ENCODE measurements at places on chromosomes 13 and 19.

DNA sequence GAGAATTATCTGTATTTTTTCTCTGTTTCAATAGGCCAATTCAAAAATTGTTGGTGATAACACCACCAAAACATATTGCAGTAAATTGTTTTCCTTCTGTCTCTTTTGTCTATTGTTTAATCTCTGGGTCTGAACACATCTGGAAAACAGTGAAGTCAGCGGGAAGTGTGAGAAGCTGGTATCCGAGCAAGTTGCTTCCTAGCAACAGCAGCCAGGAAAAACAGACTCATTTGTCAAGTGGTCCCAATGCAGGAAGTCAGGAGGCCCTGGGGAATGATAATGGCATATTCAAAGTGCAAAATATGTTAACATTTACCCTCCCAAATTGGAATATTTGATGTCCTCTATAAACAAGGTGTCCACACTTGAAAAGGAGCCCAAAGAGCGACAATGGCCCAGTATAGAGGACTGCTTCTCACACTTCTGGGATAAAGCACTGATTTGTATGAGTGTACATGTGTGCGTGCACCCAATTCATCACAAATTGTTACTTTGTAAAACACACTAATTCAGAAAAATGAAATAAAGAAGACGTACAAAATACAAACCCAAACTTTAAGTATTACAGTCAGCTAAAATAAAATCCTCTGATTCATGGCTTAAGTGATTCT is 515.0 kb downstream of the TBC1D4 start:
- no peak for DNase-seq

- no peak for DNase-seq
Observed at GRCh38 chr19:36401475-36401874, 17.0 kb downstream of the ZFP82 start.

DNA sequence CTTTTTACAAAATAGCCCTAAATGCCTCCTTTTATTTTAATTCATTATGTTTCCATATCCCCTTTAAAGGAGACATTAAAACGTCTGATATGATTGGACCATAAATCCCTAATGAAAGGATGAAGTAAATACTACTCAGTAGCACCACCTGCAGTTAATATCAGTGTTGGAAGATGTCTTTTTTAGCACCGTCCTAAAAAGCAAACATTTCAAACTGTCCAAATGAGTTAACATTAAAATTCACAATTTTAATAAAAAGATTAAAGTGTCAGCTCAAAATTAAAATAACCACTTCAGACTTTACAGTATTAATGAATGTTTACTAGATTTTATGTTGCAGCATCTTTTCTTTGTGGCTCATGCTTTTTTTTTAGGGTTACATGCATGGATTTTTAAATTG is 12.3 kb downstream of the ZNF507 start:
- DNase-seq, result no peak

DNA sequence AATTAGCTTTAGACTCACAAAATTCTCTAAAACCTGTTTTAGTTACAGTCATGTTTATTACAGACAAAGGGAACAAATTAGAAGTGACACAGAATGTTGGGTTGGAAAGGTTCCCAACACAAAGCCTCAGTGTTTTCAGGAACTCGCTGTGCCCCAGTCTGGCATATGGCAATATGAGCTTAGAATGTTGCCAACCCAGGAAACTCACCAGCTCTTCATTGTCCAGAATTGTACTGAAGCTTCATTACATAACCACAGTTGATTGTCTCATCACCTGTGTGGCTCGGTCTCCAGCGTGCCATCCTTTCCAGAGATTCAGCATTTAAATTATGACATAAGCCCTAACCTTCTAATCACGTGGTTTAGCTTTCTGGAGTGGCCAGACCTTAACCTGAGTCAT is 19.1 kb downstream of the ZNF264 start:
- DNase-seq, result no peak

DNA sequence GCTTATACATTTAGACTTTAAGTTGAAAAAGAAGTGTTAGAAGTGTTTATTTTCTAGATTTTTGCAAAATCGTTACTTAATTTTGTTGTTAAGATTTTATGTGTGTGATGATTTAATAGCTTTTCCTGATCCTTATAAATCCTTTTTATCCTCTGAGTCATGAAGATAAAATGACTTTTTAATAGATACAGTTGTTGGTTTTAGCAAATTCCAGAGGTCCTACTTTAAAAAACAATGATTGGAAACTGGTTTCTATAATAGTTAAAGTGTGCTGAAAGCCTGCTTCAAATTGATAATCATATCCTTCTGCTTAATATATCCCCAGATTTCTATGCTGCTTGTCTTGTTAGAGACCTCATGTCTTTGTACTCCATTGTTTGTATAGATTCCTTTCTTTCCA is 39.0 kb downstream of the RNASEH2B start:
- no peak for DNase-seq

DNA sequence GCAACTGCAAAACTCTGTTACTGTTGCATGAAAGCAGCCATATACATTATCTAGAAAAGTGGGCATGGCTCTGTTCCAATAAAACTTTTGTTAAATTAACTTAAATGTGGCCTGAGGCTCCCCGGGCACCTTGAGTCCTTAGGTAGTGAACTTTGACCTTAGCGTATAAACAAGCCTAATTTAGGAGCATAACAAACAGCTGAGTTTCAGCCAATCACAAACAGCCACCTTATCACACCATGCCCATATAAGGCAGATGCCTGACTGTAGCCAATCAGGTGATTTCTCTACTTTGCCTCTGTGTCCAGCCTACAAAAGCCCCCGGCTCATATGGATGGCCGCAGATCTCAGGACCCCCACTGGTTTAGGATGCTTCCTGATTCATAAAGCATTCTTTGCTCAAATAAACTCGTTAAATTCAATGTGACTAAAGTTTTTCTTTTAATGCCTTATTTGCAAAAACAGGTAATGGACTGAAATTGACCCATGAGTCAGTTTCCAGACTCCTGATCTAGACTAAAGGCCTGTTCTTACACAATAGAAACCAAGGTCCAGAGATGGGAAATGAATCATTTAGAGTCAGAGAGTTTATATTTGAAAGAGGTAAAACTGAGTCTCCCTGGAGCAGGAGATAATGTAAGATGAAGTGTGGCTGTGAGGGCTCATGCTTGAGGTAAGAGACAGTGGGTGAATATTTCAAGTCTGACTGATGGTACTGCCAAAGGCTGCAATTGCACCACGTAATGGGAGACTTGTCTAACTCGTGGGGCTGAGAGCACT is 130.2 kb downstream of the FGF9 start:
- DNase-seq, result no peak

DNA sequence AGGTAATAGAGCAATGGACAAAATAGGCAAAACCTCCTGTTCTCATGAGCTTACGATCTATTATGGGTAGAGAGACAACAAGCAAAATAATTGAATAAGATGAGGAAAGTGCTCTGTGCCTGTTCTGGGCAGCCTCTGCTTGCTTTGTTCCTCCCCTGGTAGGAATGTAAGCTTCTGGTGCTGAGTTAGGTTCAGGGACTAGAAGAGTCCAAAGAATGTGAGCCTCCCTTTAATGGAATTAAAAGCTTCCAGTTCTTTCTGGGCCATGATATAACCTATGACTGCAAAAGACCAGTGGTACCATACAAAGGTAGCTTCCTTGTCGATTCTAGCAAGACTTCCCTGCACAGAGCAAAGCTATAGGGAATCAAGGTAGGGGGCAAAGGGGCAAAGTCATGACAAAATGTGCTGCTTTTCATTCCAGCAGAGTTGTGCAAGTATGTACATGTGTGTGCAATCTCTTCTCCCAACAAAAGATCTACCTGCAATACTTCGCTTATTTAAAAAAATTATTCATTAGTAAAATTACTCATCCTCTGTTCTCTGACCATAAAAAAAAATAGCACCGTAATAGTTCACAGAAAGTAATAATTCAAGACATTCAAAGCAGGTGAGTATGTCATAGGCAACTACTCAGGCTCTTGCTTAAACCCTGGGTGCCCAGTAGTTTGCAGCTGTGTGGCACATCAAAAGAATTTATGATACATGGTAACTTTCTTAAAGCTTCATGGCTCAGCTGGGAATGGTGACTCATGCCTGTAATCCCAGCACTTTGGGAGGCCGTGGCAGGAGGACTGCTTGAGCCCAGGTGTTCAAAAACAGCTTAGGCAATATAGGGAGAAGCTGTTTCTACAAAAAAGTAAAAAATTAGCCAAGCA is 21.4 kb downstream of the ACOD1 start:
- no peak for DNase-seq

DNA sequence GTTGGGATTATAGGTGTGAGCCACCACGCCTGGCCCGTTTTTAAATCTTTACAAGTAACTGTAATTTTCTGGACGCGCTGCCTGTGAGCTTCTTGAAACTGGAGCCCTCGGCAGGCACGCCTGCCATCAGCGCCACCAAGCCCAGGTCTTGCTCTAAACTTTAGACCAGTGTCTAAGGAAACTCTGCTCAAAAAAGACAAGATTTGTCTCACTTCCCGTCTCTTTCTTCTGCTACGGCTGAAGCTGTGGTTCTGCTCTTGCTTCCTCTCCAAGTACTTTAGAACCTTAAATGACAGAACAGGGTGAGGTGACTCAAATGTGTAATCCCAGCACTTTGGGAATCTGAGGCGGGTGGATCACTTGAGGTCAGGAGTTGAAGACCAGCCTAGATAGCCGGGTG is 24.9 kb downstream of the RCN3 start:
- no peak for DNase-seq

GRCh38 chr19:16442386-16443276 is 29.1 kb downstream of the EPS15L1 start:
- no peak for DNase-seq

DNA sequence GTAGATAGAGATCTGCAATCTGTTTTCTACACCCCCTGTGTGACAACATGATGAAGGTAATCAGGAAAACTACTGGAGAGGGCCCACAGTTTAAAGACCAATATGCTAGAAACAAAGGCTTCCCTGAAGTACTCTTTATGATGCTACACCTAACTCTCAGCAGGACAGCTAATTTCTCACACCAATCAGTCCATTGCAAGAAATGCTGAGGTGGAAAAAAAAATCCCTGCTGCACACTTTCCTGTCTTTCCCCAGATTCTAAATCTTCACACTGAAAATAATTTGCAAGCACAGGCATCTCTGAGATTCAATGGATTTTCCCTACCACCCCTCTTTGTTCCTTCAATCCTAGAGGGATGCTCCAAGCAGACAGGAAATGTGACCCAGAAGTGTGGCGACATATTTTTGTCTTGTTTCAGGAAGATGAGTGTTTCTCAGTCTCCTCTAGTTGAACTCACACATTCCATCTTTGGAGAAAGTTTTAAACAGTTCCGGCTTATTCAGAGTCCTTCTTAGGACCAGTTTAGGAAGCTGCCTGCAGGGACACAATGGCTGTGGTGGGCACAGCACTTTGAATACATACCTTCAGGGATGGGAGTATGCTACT is 671.6 kb downstream of the DIAPH3 start:
- no peak for DNase-seq

DNA sequence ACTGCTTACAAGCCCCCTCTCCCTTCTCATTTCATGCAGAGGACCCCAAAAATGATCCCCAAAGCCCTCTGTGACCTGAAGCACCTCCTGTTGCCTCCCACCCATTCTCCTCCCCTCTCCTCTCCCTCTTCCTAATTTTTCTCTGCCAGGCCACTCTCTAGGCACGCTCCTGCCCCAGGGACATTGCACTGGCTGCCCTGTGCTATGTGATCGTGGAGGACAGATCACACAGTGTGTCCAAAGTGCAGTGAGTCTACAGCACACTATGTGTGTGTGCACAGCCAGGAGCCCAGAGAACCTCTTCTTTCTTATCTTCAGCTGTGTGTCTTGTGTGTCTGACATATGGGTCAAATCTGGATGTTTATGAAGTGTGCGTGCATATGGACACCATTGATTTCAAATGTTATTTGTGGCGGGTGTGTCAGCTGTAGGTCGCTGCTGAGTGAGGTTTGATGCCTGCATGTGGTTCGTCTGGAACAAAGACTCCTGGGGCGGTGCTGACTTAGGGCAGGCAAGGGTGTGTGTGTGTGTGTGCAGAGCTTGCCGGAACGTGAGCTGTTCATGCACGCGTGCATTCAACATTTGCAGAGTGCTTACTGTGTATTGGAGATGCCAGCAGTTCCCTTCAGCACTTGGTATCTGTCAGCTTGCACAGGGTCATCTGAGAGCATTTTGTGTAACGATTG is 2.1 kb upstream of the KLHL26 start:
- no peak for DNase-seq

DNA sequence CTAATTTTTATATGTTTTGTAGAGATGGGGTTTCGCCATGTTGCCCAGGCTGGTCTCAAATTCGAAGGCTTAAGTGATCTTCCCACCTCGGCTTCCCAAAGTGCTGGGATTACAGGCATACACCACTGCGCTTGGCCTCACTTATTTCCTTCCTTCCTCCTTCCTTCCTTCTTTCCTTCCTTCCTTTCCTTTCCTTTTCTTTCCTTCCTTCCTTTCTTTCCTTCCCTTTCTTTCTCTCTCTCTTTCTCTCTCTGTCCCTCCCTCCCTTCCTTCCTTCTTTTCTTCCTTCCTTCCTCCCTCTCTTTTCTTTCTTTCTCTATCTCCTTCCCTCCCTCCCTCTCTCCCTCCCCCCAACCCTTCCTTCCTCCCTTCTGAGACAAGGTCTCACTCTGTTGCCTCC is 36.8 kb downstream of the TRPM4 start:
- DNase-seq, result no peak

DNA sequence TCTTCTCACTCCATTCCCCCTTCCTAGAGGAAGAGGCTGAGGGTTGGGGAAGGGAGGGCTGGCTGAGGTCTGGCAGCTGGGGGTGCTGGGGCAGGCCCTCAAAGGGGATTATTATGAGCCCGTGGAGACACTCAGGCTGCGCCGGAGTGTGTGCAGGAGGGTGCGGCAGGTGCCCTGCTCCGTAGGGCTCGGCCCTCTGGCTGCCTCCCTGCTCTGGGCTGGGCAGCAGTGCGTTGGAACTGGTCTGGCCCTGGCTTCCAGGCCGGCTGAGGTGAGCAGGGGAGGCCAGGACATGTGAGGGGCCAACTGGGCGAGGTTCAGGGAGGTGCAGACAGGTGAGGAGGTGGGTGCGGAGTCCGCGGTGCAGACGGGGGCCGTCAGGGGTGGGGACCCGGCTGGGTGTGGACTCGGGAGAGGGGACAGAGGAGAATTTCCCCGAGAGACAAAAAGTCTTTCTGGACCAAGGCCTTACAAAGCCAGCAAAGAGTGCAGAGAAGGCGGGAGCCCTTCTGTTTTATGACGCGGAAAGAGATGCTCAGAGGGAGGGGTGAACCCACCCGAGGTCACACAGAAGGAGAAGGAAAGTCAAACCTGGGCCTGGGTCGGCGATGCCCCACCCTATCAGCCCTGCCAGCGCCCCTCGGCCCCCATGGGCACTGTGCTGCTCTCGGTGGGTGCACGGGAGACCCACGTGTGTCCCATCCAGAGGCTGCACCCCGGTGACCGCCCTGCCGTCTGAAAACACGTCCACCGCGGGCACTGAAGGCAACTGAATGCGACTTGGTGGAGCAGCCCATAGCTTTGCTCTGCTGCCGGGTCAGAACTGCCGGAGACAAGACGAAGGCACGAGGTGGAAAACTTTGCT is 31.0 kb downstream of the PIP5K1C start:
- DNase-seq, result no peak

- DNase-seq, result no peak
Observed at GRCh38 chr13:111051041-111051725, 63.9 kb upstream of the ARHGEF7 start.

- DNase-seq, result no peak
Observed at GRCh38 chr13:52599848-52600603, 42.2 kb upstream of the HNRNPA1L2 start.

All from effector CD4-positive, alpha-beta T cell (primary cell).